ENCODE measurements at places on chromosomes 2 and 18. TPM values are rescaled to one million over a fixed set of nuclear protein-coding genes. Genes with fewer than 3 reads are reported as not detected.
A peak's percentile ranks its signal among the peaks of the same experiment; 100 is the strongest.

- no peak for DNase-seq
These were observed 303.3 kb downstream of the NCKAP5 start for GRCh38 chr2:133264989-133265401.

- DNase-seq: no peak
These were observed 28.0 kb downstream of the SULT1C2 start for GRCh38 chr2:108316461-108317258.

GRCh38 chr2:854460-854859 is 96.2 kb upstream of the SNTG2 start:
- DNase-seq: peak; percentile 73

DNA sequence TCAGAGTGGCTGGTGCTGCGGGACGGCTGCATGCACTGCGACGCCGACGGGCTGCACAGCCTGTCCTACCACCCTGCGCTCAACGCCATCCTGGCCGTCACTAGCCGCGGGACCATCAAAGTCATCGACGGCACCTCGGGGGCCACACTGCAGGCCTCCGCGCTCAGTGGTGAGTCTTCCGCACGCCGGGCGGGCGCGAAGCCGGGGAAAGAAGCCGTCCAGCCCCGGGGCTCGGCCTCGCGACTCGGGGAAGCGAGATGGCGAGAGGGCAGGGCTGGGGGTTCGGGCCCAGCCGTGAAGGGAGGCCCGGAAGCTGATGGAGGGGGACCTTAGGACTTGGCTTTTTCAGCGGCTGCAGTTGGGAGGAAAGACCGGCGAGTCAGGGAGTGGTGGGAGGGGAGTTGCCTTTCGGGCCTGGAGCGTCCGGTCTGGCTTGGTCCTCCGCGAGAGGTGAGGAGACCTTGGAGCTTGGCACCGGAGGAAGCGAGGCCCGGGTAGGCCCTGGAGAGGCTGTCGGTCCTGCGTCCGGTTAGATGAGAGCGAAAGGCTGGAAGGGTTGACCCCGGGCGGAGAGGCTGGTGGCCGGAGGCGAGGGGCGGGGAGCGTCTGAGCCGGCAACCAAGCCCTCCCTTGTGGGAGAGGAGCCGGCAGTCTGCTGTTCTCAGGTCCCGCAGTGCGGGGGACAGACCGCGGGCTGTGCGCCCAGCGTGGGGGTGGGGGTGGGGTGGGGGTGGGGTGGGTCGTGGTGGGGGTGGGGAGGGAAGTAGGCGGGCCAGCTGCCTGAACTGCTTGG is 691 bp downstream of the BIRC6 start:
- peak; percentile 56 for DNase-seq

GRCh38 chr18:78639006-78639950 is 340.3 kb upstream of the SALL3 start:
- no peak for DNase-seq

DNA sequence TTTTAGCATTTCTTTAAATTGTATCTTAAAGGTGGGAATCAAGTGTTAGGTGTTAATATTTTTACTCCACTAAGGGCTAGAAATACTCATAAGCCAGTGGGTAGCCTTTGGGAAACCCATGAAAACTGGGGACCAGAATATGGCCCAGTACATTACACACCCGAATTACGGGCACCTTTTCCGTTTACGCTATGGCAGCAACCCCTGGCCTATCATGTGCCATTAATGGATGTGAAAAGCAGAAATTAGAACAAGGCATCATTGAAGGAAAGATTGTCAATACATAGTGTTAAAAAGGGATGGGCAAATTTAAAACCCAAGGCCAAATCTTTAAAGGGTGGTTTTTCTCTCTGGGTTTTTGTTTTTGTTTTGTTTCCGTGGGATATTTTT is 781 bp downstream of the FARP2 start:
- no peak for DNase-seq

DNA sequence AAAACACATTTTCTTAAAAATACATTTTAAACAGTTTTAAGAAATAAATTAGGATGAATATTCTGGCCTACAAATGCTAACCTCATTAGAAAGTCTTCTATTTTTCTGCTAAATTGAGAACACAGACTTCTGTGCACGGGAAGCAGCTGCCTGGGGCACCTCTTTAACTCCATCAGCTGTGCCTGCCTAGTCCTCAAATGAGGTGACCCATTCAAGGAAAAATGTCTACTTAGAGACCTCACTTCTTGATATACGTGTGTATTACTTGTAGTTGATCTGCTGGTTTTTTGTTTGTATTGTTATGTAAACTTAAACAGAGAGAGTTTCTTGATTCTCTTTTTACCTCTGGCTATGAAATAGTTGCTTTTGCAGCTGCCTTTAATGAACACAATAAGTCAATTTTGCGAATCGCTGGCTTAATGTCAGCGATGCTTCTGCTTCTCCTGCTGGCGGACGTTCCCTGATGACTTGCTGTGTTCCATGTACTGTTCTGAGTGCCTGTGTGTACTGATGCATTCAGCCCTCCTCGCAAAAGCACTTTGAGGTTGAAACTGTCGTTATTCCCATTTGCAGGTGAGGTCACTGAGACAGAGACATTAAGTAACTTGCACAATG is 88.7 kb upstream of the TXNDC2 start:
- no peak for DNase-seq

DNA sequence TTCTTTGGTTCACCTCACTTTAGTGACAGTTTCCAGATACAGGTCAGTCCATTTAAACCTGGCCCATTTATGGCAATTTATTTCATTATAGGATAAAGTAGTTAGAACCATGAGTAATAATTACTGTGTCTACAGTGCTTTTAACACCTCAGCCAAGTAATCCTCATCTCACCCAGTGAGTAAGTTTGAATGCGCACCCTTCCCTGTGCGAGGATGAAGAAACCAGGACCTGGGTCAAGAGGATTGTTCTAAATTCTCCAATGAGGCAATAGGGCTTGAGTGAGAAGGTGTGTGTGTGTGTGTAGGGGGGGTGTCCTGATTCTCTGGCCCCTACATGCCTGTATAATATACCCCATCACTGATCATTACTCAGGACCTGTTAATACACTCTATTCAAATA is 854 bp upstream of the MYO1B start:
- DNase-seq: no peak

GRCh38 chr2:11977766-11978524 is 231.5 kb downstream of the LPIN1 start:
- no peak for DNase-seq

GRCh38 chr18:48940854-48941611 is 9.7 kb downstream of the SMAD7 start:
- peak; percentile 81 for DNase-seq

DNA sequence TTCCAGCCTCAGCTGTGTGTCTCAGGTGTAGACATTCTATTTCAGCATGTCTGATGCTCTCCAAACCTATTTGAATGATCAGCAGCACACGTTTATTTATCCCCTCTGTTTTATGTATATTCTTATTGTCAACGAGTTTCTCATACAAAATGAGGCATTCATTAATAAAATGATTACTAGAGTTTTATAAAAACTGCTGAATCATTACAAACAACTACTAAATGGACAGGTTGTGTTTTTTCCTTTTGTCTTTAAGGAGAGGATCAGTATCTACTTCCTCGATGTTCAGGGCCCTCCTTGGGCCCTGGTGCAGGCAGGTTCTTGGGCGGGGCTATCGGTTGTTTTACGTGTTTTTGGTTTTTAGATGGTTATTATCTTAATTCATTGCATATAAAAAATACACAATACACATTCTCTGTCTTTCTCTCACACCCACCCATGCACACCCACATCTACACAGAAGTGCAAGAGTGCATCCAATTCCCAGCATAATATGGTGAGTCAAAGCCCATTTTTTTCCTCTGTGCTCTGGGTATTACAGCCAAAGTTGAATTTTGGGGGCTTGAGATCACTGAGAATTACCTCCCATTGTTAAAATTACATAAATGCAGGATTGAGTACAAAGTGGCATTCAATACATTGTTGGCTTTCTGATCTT is 24.2 kb downstream of the LPIN1 start:
- DNase-seq: no peak

DNA sequence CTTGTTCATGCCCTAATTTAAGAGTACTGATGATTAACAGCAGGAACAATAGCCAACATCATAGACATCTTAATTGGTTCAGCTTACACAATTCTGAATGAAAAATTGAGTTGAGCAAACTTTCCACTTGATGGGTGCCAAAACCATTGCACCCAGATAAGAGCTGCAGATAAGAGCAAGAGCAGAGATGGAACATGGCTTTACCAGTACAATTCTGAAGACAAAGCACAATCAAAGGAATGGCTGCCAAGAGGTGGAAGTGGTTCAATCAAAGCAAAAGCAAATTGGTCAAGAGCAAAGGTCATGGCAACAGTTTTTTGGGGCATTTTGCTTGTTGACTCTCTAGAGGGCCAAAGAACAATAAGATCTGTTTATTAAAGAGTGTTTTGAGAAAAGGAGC is 65.6 kb upstream of the ATP5MC3 start:
- DNase-seq: no peak

GRCh38 chr2:45394216-45394615 is 216.9 kb downstream of the SRBD1 start:
- DNase-seq: no peak

TCF23 gene
- total RNA-seq: not detected

MTX2 gene
- 24.3 TPM for total RNA-seq

TUBA4B gene
- total RNA-seq: not detected

SSB gene
- 129 TPM for total RNA-seq

COL6A3 gene
- 2.5 TPM for total RNA-seq

PDE1A gene
- total RNA-seq: not detected

NT5C1B gene
- not detected for total RNA-seq

GCG gene
- not detected for total RNA-seq

EPB41L3 gene
- 7.2 TPM for total RNA-seq

LYPD6 gene
- not detected for total RNA-seq

DNER gene
- total RNA-seq: not detected

Data from activated naive CD4-positive, alpha-beta T cell treated with anti-CD3 and anti-CD28 coated beads for 36 hours (primary cell).